ENCODE measurements at places on chromosomes 3 and 15.

GRCh38 chr15:38369936-38370478, 83.9 kb upstream of the FAM98B start:
- DNase-seq = no peak

GRCh38 chr3:128424508-128425069, 42.1 kb downstream of the DNAJB8 start:
- no peak for DNase-seq

GRCh38 chr15:81530271-81530691, 156.3 kb upstream of the TMC3 start:
- no peak for DNase-seq

GRCh38 chr15:89578146-89578545, 2.9 kb downstream of the TICRR start:
- DNase-seq = no peak

GRCh38 chr3:183161552-183162336, 790 bp downstream of the LAMP3 start:
- DNase-seq = no peak

GRCh38 chr15:79602731-79603130, 170.6 kb downstream of the MINAR1 start:
- DNase-seq = no peak

- no peak for DNase-seq
Observed at GRCh38 chr3:52859686-52860423, 25.0 kb upstream of the MUSTN1 start.

DNA sequence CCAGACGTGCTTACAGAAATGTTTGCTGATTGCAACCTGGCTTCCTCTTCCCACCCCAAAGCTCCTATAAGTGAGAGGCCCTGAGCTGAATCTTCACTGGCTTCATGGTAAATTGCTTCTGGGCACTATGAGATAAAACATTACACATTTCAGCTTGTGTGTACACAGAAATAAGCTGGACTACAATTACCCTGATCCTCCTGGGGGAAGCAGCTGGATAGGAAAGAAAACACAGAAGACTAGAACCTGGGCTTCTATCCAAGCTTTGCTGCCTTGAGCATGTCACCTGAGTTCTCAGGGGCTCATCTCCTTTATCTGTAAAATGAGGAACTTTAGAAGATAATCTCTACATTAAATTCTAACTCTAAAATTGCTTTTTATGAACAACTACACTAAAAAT, 40.3 kb downstream of the THBS1 start:
- DNase-seq = no peak

GRCh38 chr3:56758539-56758981, 43.2 kb downstream of the ARHGEF3 start:
- peak; percentile 55 for DNase-seq

DNA sequence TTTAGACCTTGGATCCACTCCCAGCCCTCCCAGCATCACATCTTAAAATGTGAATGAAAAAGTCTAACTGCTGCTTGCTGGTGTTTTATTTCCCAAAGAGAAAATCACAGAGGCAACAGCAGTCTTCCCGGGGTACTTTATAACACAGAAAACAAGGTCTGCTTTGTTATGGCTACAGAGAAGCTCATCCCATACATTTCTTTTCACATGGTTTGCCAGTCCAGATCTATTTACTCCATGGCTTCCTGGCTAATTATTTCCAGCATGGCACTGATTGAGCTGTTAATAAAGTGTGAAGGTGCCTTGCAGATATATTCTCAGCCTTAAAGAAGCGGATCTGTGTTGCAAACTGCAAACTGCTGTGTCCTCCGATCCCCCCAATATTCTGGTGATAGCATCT, 466.1 kb upstream of the CFAP20DC start:
- no peak for DNase-seq

DNA sequence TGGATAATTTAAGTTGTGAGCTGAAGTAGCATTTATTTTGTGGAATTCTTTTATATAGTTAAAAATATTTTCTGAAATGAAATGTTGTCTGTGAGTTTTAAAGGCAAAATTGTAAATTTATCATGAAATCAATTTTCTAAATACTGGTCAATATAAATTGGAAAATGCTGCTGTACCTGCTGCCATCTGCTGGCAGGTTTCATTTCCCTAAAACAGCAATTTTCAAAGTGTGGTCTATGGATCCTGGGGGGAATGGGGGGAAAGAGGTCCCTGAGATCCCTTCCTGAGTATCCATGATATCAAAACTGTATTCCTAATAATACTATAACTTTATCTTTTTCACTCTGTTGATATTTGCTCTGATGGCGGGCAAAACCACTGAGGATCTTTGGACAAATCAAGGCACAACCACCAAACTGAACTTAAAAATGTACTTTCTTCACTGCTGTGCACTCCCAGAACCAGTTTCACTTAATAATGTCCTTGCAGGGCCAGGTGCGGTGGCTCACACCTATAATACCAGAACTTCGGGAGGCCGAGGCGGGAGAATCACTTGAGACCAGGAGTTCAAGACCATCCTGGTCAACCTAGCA, 17.2 kb upstream of the CCR4 start:
- DNase-seq = peak; percentile 40

GRCh38 chr3:156985711-156986110, 159.6 kb downstream of the LEKR1 start:
- no peak for DNase-seq

DNA sequence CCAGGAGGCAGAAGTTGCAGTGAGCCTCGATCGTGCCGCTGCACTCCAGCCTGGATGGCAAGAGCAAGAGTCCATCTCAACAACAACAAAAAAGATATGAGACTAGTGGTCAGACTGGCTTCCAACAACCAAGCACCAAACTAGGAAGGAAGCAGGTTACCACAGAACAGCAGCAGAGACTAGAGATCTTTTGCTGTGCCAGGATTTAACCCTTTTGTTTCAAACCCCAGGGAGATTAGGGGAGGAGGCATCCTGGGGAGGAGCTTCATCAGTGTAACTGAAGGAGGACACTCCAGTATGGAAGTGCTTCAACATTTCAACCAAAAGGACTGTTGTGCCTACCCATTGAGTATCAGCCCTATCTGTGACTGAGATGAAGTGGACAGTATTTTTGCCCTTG, 240.3 kb downstream of the ZIC1 start:
- no peak for DNase-seq

- peak; percentile 59 for DNase-seq
Observed at GRCh38 chr3:19947549-19948225, 790 bp downstream of the RAB5A start.

DNA sequence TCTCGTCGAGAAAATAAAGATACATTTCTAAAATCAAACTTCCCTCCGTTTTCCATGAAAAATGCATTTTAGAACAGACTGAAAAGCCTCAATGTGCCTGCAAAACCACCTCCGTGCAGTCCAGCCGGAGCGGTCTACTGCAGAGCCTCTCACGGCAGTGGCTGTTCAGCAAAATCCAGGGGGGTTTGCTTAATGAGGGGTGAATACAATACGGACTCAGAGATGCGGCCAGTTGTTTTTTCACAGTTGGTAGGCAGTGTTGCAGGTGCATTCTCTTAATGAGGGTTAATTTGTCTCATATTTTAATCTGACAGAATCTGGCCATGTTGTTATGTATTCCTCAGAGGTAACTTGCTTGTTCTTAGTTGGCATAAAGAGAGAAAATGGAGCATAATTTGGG, 223.0 kb downstream of the EBLN2 start:
- DNase-seq = no peak

- no peak for DNase-seq
Observed at GRCh38 chr15:96053031-96053780, 277.3 kb upstream of the NR2F2 start.

- no peak for DNase-seq
Observed at GRCh38 chr3:173734895-173735294, 337.4 kb downstream of the NLGN1 start.

- DNase-seq = no peak
Observed at GRCh38 chr3:12060139-12060845, 56.1 kb downstream of the SYN2 start.

GRCh38 chr3:157956850-157957249, 149.4 kb downstream of the SHOX2 start:
- no peak for DNase-seq

GRCh38 chr3:120879411-120879810, 28.6 kb upstream of the STXBP5L start:
- no peak for DNase-seq

GRCh38 chr3:195064300-195064931, 206.5 kb downstream of the XXYLT1 start:
- no peak for DNase-seq

DNA sequence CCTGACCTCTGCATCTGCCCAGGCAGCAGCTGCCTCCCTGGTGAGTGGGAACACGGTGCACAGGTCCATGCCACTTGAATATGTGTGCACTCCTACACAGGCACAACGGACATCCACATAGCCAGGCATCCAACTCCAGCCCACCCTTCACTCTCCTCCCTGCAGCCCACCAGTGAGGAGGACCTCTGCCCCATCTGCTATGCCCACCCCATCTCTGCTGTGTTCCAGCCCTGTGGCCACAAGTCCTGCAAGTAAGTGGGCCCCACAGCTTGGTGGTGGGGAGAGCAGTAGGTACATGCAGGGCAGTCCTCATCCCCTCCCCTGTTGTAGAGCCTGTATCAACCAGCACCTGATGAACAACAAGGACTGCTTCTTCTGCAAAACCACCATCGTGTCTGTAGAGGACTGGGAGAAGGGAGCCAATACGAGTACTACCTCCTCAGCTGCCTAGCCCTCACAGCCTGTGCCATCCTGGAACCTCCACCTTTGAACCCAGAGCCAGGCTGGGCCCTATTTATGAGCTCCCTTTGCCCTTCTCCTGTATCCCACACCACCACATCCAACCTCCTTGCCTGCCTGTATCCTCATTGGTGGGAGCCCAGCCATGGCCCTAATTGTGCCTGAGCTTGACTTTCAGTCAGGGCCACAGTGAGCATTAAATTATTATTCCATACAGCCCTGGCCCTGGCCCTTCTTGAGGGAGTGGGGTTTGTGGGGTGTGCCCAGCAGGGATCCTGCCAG, 1.5 kb upstream of the AMIGO3 start:
- DNase-seq = no peak

- no peak for DNase-seq
Observed at GRCh38 chr15:68896178-68896577, 34.1 kb upstream of the SPESP1 start.

- DNase-seq = no peak
Observed at GRCh38 chr3:52109611-52110301, 44.5 kb downstream of the POC1A start.

DNA sequence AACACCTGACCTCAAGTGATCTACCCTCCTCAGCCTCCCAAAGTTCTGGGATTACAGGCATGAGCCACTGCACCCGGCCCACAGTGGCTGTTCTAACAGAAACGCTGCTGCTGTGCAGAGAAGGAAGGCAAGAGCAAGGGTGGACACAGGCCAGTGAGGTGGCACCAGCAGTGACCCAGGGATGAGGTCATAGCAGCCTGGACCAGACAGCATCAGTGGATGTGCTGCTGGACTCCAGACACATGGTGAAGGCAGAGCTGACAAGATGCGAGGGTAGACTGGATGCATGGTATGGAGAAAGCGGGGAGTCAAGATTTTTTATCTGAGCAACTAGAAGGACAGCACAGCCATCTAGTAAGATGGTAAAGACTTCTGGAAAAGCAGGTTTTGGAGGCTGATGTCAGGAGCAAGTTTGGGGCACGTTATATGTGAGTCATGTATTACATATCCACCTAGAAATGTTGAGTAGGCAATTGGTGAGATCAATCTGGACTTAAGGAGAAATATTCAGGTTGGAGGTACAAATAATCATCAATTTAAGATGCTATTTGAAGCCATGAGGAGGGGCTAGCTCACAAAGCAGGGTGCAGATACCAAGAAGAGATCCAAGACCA, 22.1 kb upstream of the TJP1 start:
- DNase-seq = no peak

- peak; percentile 5 for DNase-seq
Observed at GRCh38 chr15:62241135-62241770, 76.2 kb upstream of the C2CD4B start.

DNA sequence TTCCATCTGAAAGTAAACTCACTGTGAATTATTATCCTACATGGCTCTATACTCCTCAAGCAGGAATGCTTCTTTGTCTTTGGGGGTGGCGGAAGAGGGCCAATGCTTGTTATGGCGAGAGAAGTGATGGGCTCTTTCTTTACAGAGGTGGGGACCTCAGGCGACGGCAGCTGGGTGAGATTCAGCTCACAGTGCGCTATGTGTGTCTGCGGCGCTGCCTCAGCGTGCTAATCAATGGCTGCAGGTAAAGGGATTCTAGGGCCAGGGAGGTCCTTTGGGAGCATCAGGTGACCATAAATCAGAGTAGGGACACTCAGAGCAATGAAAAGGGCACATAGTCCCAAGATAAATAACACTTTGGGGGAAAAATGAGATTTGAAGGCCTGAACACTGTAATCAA, 39.0 kb downstream of the ESYT3 start:
- DNase-seq = no peak

- no peak for DNase-seq
Observed at GRCh38 chr3:173939331-173939730, 541.8 kb downstream of the NLGN1 start.

- no peak for DNase-seq
Observed at GRCh38 chr3:23114432-23114831, 88.7 kb upstream of the UBE2E2 start.

DNA sequence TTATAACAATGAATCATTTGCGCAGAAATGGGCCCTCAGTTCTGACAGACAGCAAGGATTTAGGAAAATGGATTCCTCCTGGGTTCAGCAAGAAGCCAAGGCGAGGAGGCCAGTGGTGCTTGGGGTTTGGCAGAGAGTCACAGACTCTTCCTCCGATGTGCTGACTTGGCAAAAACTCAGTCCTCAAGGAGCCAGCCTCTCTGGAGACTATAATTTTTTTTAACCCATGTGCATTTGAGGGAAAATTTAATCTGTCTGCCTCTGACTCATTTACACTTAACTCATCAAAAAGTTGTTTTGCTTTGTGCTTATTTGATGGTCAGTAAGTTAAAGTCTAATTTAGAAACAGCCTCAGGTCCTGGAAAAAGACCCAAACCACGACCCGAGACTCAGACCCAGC, 34.2 kb upstream of the SLC24A5 start:
- no peak for DNase-seq

GRCh38 chr15:63089260-63090043, 32.2 kb upstream of the LACTB start:
- DNase-seq = no peak

Measured in stimulated activated CD4-positive, alpha-beta T cell treated with anti-CD3 and anti-CD28 coated beads, Interleukin-15, amount 100 ng/mL, for 24 hours (primary cell).